ENCODE measurements at places on chromosomes 7 and 10. TPM values are rescaled to one million over a fixed set of nuclear protein-coding genes. Genes with fewer than 3 reads are reported as not detected.

The LBX1 gene
- total RNA-seq, result 0.20 TPM

The LGI1 gene
- total RNA-seq, result 2.6 TPM

The CLDN15 gene
- total RNA-seq, result 3.6 TPM

The POLL gene
- 11.0 TPM for total RNA-seq

The AMZ1 gene
- 0.30 TPM for total RNA-seq

The ANXA8L1 gene
- total RNA-seq, result 51.0 TPM

The SLC18A3 gene
- total RNA-seq, result not detected

The IFIT1B gene
- 4.9 TPM for total RNA-seq

The EPHA1 gene
- 16.2 TPM for total RNA-seq

The SAP25 gene
- 0.39 TPM for total RNA-seq

The ECHDC3 gene
- total RNA-seq, result 17.0 TPM

The PPP1R9A gene
- 15.0 TPM for total RNA-seq

The SCIN gene
- total RNA-seq, result 0.99 TPM

The GRM3 gene
- 0.20 TPM for total RNA-seq

The INHBA gene
- total RNA-seq, result 6.5 TPM

The SH2D4B gene
- 0.20 TPM for total RNA-seq

The ARMC3 gene
- not detected for total RNA-seq

The HGF gene
- total RNA-seq, result 4.7 TPM

The GPRIN2 gene
- total RNA-seq, result 2.8 TPM

The SYCE1 gene
- total RNA-seq, result not detected

The BNIP3 gene
- total RNA-seq, result 35.3 TPM

The ACHE gene
- total RNA-seq, result 9.8 TPM

The ZNF239 gene
- total RNA-seq, result 5.6 TPM

The GALNT17 gene
- total RNA-seq, result 6.3 TPM

The OPN4 gene
- not detected for total RNA-seq

The EMX2 gene
- total RNA-seq, result 5.5 TPM

The MYPN gene
- total RNA-seq, result 9.4 TPM

The FGFR2 gene
- total RNA-seq, result 141 TPM

The RAMP3 gene
- 3.5 TPM for total RNA-seq

The MCM10 gene
- 5.8 TPM for total RNA-seq

The GPR15LG gene
- total RNA-seq, result 2.1 TPM

The NYAP1 gene
- total RNA-seq, result 1.7 TPM

The CUZD1 gene
- total RNA-seq, result 0.59 TPM

The TBXAS1 gene
- 6.2 TPM for total RNA-seq

The LRRC61 gene
- total RNA-seq, result 3.0 TPM

The FGFBP3 gene
- total RNA-seq, result 1.2 TPM

The POM121 gene
- 9.6 TPM for total RNA-seq

The C10orf143 gene
- total RNA-seq, result 1.4 TPM

The CXCL12 gene
- 107 TPM for total RNA-seq

The NEUROG3 gene
- not detected for total RNA-seq

All from skin of body (tissue), 3 donors.